ENCODE measurements at places on chromosomes 13 and 19. TPM values are rescaled to one million over a fixed set of nuclear protein-coding genes. Genes with fewer than 3 reads are reported as not detected.

CGB8 gene
- total RNA-seq, result not detected

KIR2DL3 gene
- total RNA-seq, result 1.1 TPM

EPSTI1 gene
- 50.2 TPM for total RNA-seq

ZNF628 gene
- total RNA-seq, result 7.6 TPM

DNA sequence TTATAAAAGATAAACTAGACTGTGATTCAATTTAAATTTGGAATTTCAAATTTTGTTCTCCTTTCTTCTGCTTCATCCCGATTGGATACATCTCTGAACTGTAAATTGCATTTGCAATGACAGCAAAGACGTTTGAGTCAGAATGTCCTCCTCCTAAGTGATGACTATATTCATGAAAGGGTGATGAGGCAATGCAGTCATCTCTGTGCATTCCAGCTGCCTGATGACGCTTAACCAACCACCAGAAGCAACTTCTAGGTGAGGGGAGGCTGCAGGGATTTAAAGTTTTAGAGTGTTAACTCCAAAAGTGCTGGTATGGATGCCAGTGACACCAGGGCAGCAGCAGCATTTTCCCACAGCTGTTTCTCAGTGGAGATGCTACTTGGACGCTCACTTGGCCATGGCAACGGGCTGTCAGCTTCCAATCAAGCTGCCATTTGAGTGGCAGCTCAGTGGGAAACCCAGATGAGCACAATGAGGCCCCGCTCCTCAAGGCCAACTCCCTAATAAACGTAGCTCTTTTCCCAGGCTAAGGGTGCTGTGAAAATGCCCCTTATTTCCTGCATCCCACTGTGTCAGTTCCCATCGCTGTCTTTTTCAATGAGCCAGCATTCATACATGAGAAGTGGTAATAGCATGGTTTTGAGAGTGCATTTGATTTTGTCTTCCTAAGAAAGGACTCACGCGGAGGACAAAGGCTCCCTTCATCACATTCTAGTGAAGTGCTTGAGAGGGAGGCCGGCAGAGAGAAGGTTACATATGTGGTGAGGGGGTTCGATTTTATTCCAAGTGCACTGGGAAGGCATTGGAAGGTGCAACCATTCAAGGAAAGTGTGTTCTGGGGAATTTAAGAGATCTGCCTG, 45.2 kb upstream of the AMER2 start:
- no peak for DNase-seq

- DNase-seq, result no peak
Observed at GRCh38 chr13:50437252-50437651, 406.2 kb downstream of the DLEU7 start.

GRCh38 chr13:27125357-27126282, 46.0 kb downstream of the USP12 start:
- DNase-seq, result no peak

DNA sequence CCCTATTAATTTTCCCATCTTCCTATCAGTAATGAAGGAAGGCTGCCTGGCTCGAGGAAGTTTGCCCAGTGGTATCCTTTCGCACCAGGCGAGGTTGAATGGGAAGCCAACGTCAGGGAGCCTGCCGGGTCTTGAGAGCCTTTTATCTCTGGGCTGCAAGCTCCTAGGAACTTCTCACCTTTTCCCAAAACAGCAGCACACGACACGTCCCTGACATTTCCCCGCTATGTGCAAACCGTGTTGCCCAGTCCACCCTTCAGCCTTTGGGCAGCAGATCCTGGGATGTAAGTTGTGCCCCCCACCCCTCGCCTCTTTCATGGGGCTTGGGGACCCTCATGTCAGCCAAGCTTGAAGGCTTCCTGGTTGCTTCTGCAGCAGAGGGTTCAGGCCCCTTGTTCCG, 179.1 kb downstream of the ZNF536 start:
- no peak for DNase-seq

DNA sequence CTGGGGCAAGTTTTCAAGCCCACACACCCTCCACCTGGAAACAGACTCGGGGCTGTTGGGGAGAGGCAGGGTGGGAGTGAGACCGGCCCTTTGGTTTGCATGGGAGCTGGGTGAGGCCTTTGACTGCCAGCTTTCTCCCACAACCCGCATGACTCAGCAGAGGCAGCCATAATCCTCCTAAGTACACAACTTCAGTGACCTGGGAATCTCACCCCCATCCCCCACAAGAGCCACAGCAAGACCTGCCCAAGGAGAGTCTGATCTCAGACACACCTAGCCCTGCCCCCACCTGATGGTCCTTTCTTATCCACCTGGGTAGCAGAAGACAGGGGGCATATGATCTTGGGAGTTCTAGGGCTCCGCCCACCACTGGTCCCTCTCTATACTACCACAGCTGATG, 1615.4 kb downstream of the EFNB2 start:
- no peak for DNase-seq

DNA sequence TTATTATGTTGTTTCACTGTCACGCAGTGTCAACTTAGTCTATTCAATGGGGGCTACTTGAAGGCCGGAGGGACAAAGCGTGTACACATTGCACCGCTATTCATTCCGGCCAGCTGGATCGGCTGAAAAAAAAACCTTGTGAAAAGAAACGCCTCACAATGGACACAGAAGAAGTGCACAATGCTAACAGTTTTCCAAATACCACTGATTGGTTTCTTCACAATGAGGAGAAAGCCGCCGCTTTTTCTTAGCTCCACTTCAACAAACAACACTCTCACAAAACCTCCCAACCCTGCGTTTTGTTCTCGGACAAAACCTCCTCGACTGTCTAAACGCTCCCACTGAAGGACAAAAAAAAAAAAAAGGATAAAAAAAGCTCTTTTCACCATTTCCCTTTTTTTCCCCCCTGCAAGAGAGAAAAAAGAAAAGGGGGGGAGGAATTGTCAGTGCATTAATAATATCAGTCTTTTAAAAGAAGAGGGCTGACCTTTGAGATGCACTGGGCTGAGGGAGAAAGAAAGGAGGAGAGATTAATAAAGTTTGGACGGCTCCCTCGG, 5.4 kb downstream of the SOX21 start:
- DNase-seq, result no peak

DNA sequence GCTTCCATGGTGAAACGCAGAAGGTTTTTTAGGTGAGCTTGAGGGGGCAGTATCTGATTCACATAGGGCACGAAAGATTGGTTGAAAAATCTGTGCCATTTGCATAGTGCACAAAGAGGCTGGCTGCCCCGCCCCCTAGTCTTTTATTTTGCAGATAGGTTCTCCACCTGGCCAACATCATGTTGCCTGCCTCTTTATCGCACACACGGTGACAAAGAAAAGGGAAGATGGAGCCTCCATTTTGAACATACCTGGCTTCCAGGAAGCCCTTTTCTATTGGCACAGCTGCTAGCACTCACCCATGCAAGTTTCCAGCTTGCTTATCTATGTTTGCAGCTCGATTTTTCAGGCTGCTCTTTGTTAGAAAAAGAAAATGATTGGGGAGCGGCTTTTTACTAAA, 316.2 kb upstream of the KLHL1 start:
- no peak for DNase-seq

DNA sequence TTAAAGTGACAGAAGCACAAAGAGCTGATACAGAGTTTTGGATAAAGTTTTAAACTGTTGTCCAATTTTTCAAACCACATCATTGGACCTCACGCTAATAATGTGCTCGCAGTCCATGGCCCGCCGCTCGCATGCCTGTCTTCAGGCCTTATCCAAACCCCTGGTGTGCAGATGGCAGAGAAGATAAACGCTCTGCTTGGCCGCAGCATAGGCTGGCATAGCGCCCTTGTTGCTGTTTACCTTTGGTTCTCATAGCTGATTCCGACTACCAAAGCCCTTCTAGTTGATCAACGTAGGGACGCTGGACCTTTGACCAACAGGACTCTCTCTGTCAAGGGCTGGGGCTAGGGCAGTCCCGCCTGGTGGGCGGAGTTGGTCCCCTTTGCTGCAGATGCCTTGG, 23.5 kb upstream of the QTRT1 start:
- DNase-seq, result no peak

DNA sequence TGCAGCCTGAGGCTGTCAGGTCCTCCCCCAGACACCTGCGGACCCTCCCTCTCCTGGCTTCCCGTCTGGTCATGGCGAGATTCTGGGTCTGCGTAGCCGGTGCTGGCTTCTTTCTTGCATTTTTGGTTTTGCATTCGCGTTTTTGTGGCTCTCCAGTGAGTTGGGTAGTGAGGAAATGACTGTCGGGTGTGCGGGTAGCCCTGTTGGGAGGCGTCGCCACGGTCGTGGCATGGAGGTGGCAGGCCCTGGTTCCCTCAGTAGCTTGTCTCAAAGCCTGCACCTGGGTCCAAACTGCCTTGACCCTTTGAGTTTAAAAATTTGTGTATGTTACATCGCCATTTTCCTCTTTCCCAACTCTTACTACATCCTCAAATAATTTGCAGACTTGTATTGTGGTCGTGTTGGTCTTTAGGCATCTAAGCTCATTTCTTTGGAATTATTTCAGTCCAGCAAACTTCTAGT, 344 bp downstream of the NHLRC3 start:
- no peak for DNase-seq

DNA sequence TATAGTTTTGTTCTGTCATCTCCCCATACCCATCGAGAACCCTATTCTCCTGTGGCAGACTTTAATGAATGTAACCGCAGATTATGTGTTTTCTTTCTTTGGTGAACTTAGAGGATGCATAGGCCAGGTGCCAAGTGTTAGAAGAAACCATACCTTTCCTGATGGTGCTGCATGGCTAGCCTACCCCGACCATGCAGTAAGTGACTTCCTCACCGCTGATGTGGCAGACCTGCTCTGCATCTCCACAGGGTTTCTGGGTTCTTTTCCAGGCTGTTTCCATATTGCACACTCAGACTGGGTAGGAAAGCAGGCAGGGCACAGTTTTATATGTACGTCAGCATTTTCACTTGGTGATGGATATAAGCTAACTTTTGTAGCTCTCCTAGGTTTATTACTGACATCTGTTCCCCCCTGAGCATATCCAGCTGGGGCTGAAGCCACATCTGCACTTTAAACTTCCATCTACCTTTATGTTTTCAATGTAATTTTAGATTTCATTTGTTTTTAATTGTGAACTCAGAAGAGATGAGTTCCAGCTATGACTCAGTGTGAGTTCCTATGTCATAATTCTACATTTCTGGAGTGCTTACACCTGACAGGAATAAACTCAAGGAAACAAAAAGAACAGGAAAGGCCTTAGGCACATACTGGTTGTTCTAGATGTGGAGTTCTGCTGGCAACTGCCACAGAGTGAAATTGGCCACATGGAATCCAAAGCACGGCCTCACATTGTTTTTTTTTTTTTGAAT, 42.3 kb downstream of the LRCH1 start:
- DNase-seq, result no peak

- no peak for DNase-seq
Observed at GRCh38 chr13:22432690-22433089, 748.1 kb upstream of the SGCG start.
